ENCODE measurements at places on chromosomes 5 and 9.

- peaks cover 47% of the 10 kb centered on the region for H3K4me1 ChIP-seq
- no peaks in the 10 kb centered on the region for H3K36me3 ChIP-seq
Observed at GRCh38 chr9:77949751-77950436, 81.7 kb downstream of the GNAQ start.

GRCh38 chr5:43560128-43560527 is 3.3 kb upstream of the PAIP1 start:
- no peak overlapping the region for H3K4me3 ChIP-seq
- no peak for DNase-seq
- H3K4me1 ChIP-seq = peaks cover 8% of the 10 kb centered on the region
- no peak overlapping the region for H3K27ac ChIP-seq
- H3K36me3 ChIP-seq = no peaks in the 10 kb centered on the region

GRCh38 chr9:37963936-37964739 is 60.2 kb upstream of the SLC25A51 start:
- H3K4me3 ChIP-seq = no peak overlapping the region
- H3K4me1 ChIP-seq = peaks cover 25% of the 10 kb centered on the region
- H3K36me3 ChIP-seq = no peaks in the 10 kb centered on the region
- DNase-seq = no peak
- H3K27ac ChIP-seq = no peak overlapping the region
- peaks cover 2% of the 10 kb centered on the region for H3K27me3 ChIP-seq

- no peak overlapping the region for H3K4me3 ChIP-seq
- H3K36me3 ChIP-seq = no peaks in the 10 kb centered on the region
- peak; percentile 42 for DNase-seq
- H3K27me3 ChIP-seq = no peaks in the 10 kb centered on the region
- no peak overlapping the region for H3K27ac ChIP-seq
- no peaks in the 10 kb centered on the region for H3K4me1 ChIP-seq
Observed at GRCh38 chr5:131109540-131110255, 55.4 kb downstream of the HINT1 start.

- no peaks in the 10 kb centered on the region for H3K36me3 ChIP-seq
- H3K27me3 ChIP-seq = peaks cover 24% of the 10 kb centered on the region
- no peak overlapping the region for H3K4me3 ChIP-seq
- no peaks in the 10 kb centered on the region for H3K4me1 ChIP-seq
Observed at GRCh38 chr9:84988621-84989020, 319.1 kb downstream of the NTRK2 start.

DNA sequence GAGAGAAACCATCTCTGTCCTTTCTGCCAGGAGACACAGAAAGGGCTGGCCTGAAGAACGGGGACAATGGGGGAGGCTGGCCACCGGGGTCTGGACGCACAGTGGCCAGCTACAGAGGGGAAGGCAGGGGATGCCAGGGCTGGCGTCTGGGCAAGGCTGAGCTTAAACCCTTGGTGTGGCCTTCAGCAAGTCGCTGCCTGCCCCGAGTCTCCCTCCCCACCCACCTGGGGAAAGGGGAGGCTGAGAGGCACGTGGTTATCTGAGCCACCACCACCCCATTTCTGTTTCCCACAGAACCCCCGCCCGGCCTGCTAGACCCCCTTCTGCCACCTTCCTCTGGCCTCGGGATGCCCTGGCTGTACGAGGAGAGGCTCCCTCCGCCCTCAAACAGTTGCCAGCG is 115.3 kb downstream of the VAV2 start:
- H3K27ac ChIP-seq = no peak overlapping the region
- no peak overlapping the region for H3K4me3 ChIP-seq
- no peaks in the 10 kb centered on the region for H3K4me1 ChIP-seq
- no peaks in the 10 kb centered on the region for H3K36me3 ChIP-seq

DNA sequence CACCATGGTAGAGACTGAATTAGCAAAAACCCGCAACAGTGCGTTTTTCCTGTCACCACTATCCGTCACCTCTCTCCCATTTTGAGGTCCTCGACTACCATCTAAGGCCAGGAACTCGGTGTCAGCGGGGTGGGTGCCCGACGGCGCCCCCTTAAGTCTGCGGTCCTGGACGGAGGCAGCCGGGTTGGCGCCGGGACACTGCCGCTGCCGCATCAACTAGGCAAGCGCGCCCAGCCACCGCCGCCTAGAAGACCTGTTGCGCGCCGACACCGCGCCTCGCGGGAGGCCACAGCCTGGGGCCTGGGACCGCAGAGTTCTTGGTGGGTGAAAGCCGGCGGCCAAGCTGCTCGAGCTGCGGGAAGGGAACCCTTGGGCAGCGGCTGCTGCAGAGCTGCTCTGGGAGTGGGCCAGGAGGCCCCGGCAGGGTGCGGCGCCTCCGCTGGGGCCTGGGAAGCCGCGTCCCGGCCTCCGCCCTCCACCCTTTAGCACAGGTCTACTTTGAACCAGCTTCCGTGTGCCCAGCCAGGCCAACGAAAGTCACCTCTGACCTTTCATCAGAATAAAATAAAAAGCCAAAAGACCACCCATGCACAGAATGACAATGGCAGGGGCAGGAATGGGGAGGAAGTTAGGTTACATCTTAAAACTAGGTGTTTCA is 3.5 kb downstream of the FOXB2 start:
- peaks cover 18% of the 10 kb centered on the region for H3K4me1 ChIP-seq
- no peak overlapping the region for H3K27ac ChIP-seq
- peaks cover 29% of the 10 kb centered on the region for H3K27me3 ChIP-seq
- no peak for DNase-seq
- H3K4me3 ChIP-seq = no peak overlapping the region
- H3K36me3 ChIP-seq = no peaks in the 10 kb centered on the region

- no peak for DNase-seq
- H3K36me3 ChIP-seq = no peaks in the 10 kb centered on the region
- H3K27ac ChIP-seq = no peak overlapping the region
- H3K4me1 ChIP-seq = no peaks in the 10 kb centered on the region
- H3K4me3 ChIP-seq = no peak overlapping the region
Observed at GRCh38 chr5:81835814-81836367, 85.0 kb upstream of the SSBP2 start.

DNA sequence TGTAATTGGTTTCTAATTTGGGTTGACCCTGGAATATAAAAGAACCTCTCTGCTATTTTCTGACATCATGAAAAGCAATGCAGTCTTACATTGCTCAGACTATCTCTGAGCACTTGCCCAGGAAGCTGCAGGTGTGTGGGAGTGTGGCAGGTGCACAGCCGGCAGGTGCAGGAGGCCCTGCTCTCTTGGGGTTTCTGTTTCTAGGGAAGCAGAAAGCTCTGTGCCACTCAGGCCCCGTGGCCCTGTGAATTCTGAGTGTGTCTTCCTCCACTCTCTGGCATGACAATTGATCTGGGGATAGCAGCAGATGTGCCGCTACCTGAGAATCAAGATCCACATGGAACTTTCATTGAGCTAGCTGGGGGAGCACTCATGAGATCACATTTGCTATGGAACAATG is 45.7 kb upstream of the IRX2 start:
- no peak for DNase-seq
- H3K27ac ChIP-seq = no peak overlapping the region
- no peaks in the 10 kb centered on the region for H3K27me3 ChIP-seq

- no peaks in the 10 kb centered on the region for H3K4me1 ChIP-seq
- DNase-seq = no peak
Observed at GRCh38 chr9:124755061-124755460, 16.1 kb downstream of the NR6A1 start.

DNA sequence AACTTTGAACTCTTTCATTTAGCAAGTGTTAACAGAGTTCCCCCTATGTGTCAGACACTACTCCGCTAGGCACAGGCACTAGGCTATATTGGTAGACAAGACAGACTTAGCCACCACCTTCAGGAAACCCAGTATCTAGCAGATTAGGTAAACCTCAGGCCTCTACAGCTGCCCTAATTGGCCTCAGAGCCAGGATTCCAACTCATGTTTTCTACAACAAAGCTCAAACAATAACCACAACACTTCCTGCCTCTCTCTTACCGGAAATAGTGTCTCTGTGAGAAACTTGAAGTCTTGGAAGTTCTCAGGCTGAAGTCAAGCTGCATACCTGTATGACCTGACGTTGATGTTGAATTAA is 116.6 kb upstream of the SLC44A1 start:
- peaks cover 5% of the 10 kb centered on the region for H3K27me3 ChIP-seq
- DNase-seq = peak; percentile 74
- H3K36me3 ChIP-seq = no peaks in the 10 kb centered on the region
- peak overlapping the region; percentile 31 for H3K4me3 ChIP-seq

- H3K27me3 ChIP-seq = peaks cover 8% of the 10 kb centered on the region
- H3K4me1 ChIP-seq = peaks cover 17% of the 10 kb centered on the region
- DNase-seq = no peak
- peak overlapping the region; percentile 72 for H3K4me3 ChIP-seq
Observed at GRCh38 chr9:35488566-35489312, 1.2 kb upstream of the RUSC2 start.

GRCh38 chr9:108549184-108549583 is 306.6 kb downstream of the ACTL7B start:
- no peak overlapping the region for H3K27ac ChIP-seq
- H3K4me1 ChIP-seq = no peaks in the 10 kb centered on the region
- no peak for DNase-seq
- H3K4me3 ChIP-seq = no peak overlapping the region

DNA sequence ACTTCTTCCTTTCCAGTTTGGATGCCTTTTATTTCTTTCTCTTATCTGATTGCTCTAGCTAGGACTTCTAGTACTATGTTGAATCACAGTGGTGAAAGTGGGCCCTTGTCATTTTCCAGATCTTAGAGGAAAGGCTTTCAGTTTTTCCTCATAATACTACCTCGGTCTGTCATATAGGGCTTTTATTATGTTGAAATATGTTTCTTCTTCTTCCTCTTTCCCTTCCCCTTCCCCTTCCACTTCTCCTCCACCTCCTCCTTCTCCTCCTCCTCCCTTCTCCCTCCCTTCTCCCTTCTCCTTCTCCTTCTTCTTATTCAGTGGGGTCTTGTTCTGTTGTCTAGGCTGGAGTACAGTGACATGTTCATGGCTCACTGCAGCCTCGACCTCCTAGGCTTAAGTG is 9.2 kb upstream of the TERT start:
- H3K36me3 ChIP-seq = no peaks in the 10 kb centered on the region
- no peak overlapping the region for H3K4me3 ChIP-seq
- no peak for DNase-seq
- H3K27me3 ChIP-seq = peaks cover 4% of the 10 kb centered on the region
- no peak overlapping the region for H3K27ac ChIP-seq

GRCh38 chr5:59188419-59189225 is 605.7 kb downstream of the RAB3C start:
- peaks cover 7% of the 10 kb centered on the region for H3K4me1 ChIP-seq
- DNase-seq = peak; percentile 72
- H3K27me3 ChIP-seq = peaks cover 2% of the 10 kb centered on the region
- H3K4me3 ChIP-seq = peak overlapping the region; percentile 18
- no peaks in the 10 kb centered on the region for H3K36me3 ChIP-seq

DNA sequence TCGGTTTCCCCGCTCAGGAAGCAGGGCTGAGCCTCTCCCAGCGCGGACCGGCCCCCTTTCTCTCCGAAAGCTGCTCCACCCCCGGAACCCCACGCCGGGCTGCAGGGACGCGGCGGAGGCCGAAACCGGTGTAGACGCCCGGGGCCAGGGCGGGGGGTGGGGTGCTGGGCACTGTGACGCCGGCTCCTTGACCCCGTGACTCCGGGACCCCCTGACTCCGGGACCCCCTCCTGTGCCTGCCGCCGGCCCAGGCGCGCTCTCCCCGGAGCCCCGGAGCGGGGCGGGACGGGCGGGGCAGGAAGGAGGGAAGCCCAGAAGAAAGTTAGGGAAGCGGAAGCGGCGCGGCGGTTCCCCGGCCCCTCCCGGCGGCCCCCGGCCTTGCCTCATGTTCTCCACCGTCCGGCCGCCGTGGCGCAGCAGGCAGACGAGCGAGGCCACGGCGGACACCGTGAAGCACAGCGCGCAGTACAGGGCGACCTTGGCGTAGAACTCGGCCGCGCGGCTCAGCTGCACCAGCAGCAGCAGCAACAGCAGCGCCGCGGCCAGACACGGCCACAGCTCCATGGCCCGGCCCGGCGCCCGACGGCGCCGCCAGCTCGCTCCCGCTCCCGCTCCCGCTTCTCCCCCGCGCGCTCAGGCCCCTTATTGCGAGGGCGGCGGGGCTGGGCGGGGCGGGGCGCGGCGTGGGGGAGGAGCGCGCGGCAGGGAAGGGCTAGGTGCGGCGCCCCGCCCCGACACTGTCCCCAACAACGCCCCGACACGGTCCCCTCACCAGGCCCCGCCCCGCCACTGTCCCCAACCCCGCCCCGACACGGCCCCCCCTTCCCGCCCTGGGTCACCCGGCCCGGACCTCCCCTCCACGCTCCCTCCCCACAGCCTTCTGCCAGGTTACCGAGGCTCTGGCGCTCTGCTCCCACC is at the start of gene AGPAT2:
AGPAT2 (minus strand) TSS at position 664 of the 918 bp plus-strand sequence; CDS start at position 564, 100 bp downstream.
- H3K36me3 ChIP-seq = no peaks in the 10 kb centered on the region
- H3K4me3 ChIP-seq = peak within 1 kb of the TSS; percentile 76
- DNase-seq = peak; percentile 55

GRCh38 chr5:56983593-56984361 is 31.9 kb upstream of the MIER3 start:
- H3K27me3 ChIP-seq = peaks cover 6% of the 10 kb centered on the region
- H3K4me3 ChIP-seq = no peak overlapping the region
- no peak overlapping the region for H3K27ac ChIP-seq
- peaks cover 27% of the 10 kb centered on the region for H3K4me1 ChIP-seq

DNA sequence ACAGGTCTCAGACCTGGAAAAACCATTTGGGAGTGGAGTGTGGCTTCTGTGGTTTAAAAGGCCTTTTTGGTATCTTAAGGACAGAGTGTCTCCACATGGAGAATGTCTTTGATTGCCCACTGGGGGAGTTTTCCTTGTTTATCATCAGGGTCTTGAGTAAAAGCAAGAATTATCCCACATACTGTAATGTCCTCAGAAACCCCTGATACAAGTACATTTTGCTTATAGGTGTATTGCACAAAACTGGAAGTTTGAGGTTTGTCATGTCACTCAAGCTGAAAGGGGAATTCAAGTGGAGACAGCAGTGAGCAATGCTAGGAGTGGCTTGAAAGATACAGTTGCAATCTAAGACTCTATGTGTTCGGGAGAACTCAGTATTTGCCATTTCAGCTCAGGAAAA is 62.7 kb upstream of the GRAMD2B start:
- peaks cover 21% of the 10 kb centered on the region for H3K4me1 ChIP-seq
- no peak overlapping the region for H3K4me3 ChIP-seq
- no peak overlapping the region for H3K27ac ChIP-seq
- peaks cover 7% of the 10 kb centered on the region for H3K27me3 ChIP-seq

DNA sequence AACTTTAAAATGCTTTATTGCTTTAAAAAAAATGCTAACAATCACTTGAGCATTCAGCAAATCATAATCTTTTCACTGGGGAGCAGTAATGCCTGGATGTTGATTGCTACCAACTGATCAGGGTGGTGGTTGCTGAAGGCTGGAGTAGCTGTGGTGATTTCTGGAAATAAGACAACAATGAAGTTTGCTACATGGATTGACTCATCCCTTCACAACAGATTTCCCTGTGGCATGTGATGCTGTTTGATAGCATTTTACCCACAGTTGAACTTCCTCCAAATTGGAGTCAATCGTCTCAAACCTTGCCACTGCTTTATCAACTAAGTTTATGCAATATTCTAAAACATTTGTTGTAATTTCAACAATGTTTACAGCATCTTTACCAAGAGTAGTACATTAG is 83.3 kb downstream of the MLLT3 start:
- peaks cover 11% of the 10 kb centered on the region for H3K4me1 ChIP-seq
- DNase-seq = no peak
- peaks cover 20% of the 10 kb centered on the region for H3K36me3 ChIP-seq
- H3K27me3 ChIP-seq = peaks cover 1% of the 10 kb centered on the region

GRCh38 chr5:57750282-57750681 is 267.7 kb upstream of the ACTBL2 start:
- no peak for DNase-seq
- peaks cover 5% of the 10 kb centered on the region for H3K27me3 ChIP-seq
- H3K36me3 ChIP-seq = no peaks in the 10 kb centered on the region
- H3K27ac ChIP-seq = no peak overlapping the region

GRCh38 chr5:73298772-73299630 is 126.0 kb downstream of the TMEM174 start:
- H3K27ac ChIP-seq = no peak overlapping the region
- H3K4me3 ChIP-seq = no peak overlapping the region
- DNase-seq = no peak
- peaks cover 39% of the 10 kb centered on the region for H3K27me3 ChIP-seq
- peaks cover 5% of the 10 kb centered on the region for H3K36me3 ChIP-seq

Data from immature natural killer cell (primary cell).